ENCODE measurements at places on chromosomes 7 and 10. TPM values are rescaled to one million over a fixed set of nuclear protein-coding genes. Genes with fewer than 3 reads are reported as not detected.

Gene WAPL
- total RNA-seq = 38.5 TPM

Gene SLC13A4
- total RNA-seq = not detected

Gene SFTPA1
- not detected for total RNA-seq

Gene CISD1
- total RNA-seq = 23.8 TPM

Gene CALHM1
- 0.40 TPM for total RNA-seq

Gene KIF11
- 2.2 TPM for total RNA-seq

Gene ELN
- not detected for total RNA-seq

Gene ZNF485
- total RNA-seq = 7.6 TPM

Gene SHH
- total RNA-seq = not detected

Gene PIP
- total RNA-seq = not detected

Gene TTYH3
- 25.4 TPM for total RNA-seq

Gene DUSP5
- 26.1 TPM for total RNA-seq

Gene MCM10
- total RNA-seq = 3.7 TPM

Gene PDZD7
- 0.11 TPM for total RNA-seq

Gene LRRTM3
- total RNA-seq = not detected

Gene SEC31B
- 21.6 TPM for total RNA-seq

Gene ANXA8
- not detected for total RNA-seq

Gene TMEM270
- total RNA-seq = not detected

Gene CCL24
- 1.2 TPM for total RNA-seq

Gene DDC
- total RNA-seq = not detected

Gene GFRA1
- total RNA-seq = not detected

Gene SPAM1
- total RNA-seq = not detected

Gene SYT15B
- 0.12 TPM for total RNA-seq

Gene OPN4
- not detected for total RNA-seq

Gene CHN2
- 1.1 TPM for total RNA-seq

Gene CCDC71L
- 33.1 TPM for total RNA-seq

Gene CRPPA
- 0.91 TPM for total RNA-seq

Gene FAM221A
- total RNA-seq = 6.5 TPM

Gene ZNF862
- total RNA-seq = 12.6 TPM

Gene LRRN3
- total RNA-seq = not detected

Gene TRPV5
- total RNA-seq = 0.17 TPM

Measured in activated B cell treated with CpG ODN at 0.5 μM for 24 hours (primary cell).